Activated naive CD8-positive, alpha-beta T cell treated with anti-CD3 and anti-CD28 coated beads, Interleukin-2, amount 10 ng/mL, durations not matched to agents 7 days and 5 days (primary cell): ENCODE measurements at places on chromosomes 1 and 21.

DNA sequence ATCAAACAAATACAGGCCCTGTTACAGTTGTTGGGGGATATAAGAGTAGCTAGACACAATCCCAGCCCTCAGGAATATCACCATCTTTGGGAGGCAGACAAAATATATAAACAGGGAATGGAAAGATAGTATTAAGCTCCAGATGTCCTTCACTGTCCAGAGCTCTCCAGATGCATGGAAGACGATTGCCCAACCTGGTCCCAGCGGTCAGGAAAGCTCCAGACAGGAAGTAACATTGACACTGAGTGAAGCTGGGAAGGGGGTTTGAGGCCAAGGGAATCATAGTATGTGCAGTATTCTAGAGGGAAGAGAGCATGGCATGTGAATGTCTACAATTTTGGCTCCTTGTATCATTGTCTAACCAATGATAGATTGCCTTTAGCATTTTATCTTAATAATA is 173.9 kb upstream of the HOOK1 start:
- DNase-seq: no peak

- no peak for DNase-seq
Observed at GRCh38 chr1:112337028-112337531, 58.9 kb upstream of the CTTNBP2NL start.

DNA sequence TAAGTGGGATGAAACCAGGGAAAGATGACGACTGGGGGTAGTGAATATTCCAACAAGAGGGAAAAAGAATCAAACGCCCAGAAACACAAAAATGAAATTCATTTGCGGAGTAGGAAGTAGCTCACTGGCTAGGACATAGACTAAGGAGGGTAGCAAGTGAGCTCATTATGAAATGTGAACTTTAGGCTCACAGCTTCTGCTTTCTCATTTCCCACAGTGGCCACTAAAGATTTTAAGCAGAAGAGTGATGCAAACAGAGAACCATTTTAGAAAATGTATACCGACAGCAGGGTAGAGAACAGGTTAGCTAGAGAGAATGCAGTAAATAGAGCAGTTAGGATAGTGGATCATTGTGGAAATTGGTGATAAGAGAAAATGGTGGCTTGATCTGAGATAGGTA is 3.5 kb downstream of the CD48 start:
- no peak for DNase-seq

DNA sequence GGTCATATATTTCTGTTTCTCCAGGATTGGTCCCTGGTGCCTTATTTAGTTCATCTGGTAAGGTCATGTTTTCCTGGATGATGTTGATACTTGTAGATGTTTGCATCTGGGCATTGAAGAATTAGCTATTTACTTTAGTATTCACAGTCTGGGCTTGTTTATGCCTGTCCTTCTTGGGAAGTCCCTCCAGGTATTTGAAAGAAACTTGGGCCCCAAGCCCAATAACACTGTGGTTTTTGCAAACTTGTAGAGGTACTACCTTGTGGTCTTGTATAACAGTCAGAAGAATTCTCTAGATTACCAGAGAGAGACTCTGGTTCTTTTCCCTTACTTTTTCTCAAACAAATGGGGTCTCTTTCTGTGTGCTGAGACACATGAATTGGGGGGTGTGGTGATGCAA is 251.4 kb upstream of the B3GALT2 start:
- no peak for DNase-seq

GRCh38 chr1:156412653-156413321 is 43.8 kb downstream of the RHBG start:
- no peak for DNase-seq

DNA sequence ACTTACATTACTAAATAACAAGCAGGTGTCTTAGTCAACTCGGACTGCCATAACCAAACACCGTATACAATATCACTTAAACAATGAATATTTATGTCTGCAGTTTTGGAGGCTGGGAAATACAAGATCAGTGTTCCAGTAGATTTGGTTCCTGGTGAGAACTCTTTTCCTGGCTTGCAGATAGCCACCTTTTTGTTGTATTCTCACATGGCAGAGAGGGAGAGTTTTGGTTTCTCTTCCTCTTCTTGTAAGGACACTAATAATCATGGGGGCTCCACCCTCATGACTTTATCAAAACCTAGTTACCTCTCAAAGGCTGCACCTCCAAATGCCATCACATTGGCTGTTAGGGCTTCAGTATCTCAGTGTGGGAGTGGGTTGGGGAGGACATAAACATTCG is 82.9 kb upstream of the CACYBP start:
- DNase-seq: no peak

DNA sequence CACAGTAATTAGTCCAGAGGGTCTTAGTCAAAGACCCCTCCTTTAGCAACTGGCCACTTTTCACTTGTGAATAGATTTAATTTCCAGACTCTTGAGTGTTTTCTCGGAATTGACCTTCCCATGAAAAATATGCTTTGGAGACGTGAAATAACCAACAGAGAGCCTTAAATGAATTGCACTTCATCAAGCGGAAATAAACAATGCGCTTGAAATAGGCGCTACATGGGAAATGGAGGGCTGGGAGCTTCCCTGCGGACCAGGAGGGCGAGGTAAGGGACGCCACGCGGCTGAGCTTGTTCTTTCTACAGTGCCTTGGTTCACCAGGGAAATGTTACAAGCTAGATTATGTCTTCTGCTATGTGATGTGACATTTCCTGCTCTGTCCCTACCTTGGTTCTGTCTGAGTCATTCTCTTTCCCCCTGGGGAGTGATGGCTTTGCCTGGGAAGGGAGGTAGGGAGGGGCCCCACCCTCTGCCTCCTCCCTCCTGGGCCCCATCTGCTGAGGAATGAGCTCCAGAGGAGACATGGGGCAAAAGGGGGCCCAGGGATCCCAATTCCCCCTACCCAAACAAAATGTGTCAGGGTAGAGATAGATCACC is 619.3 kb downstream of the PTPRU start:
- no peak for DNase-seq
